Smooth muscle cell of the coronary artery (primary cell): ENCODE measurements at places on chromosomes 2 and 18. TPM values are rescaled to one million over a fixed set of nuclear protein-coding genes. Genes with fewer than 3 reads are reported as not detected.

The E2F6 gene
- total RNA-seq = 5.5 and 8.0 TPM in 2 replicates

The EPHA4 gene
- 1.4 and 7.1 TPM in 2 replicates for total RNA-seq

The MRPS5 gene
- 46.9 and 88.3 TPM in 2 replicates for total RNA-seq

The RNF125 gene
- total RNA-seq = 0.08 and 0.35 TPM in 2 replicates

The ARHGAP15 gene
- total RNA-seq = not detected in 2 replicates

The LAMA3 gene
- 0.60 and 17.4 TPM in 2 replicates for total RNA-seq

The PSMA8 gene
- not detected in 2 replicates for total RNA-seq

The ACMSD gene
- not detected in 2 replicates for total RNA-seq

The C2orf66 gene
- total RNA-seq = 0.08 TPM in 1 of 2 replicates, not detected in the other

The RNASEH1 gene
- 23.1 and 34.1 TPM in 2 replicates for total RNA-seq

The GALNT14 gene
- total RNA-seq = 0.08 and 0.12 TPM in 2 replicates

The LRRFIP1 gene
- 41.5 and 68.3 TPM in 2 replicates for total RNA-seq

The DSC2 gene
- total RNA-seq = 0.23 TPM in 1 of 2 replicates, not detected in the other

The RAD51AP2 gene
- total RNA-seq = under 0.01 TPM in 1 of 2 replicates, not detected in the other

The SLC4A5 gene
- 0.08 TPM in 1 of 2 replicates, not detected in the other for total RNA-seq

The LYG2 gene
- total RNA-seq = not detected in 2 replicates

The MTA3 gene
- 20.6 and 23.6 TPM in 2 replicates for total RNA-seq

The TMEM182 gene
- total RNA-seq = 0.94 and 1.9 TPM in 2 replicates

The ALKAL2 gene
- not detected in 2 replicates for total RNA-seq

The TLX2 gene
- total RNA-seq = not detected in 2 replicates

The GREB1 gene
- 0.15 and 2.1 TPM in 2 replicates for total RNA-seq

The L3MBTL4 gene
- under 0.01 TPM in 1 of 2 replicates, not detected in the other for total RNA-seq

The SERPINB3 gene
- 2.3 TPM in 1 of 2 replicates, not detected in the other for total RNA-seq

The ADNP2 gene
- 4.8 and 10.6 TPM in 2 replicates for total RNA-seq

The LBX2 gene
- total RNA-seq = 0.30 and 0.94 TPM in 2 replicates

The LRP1B gene
- 0.12 TPM in 1 of 2 replicates, not detected in the other for total RNA-seq

The SKOR2 gene
- not detected in 2 replicates for total RNA-seq

The RUFY4 gene
- total RNA-seq = 0.08 TPM in 1 of 2 replicates, not detected in the other

The BCL11A gene
- total RNA-seq = 0.08 and 0.12 TPM in 2 replicates

The NEU4 gene
- not detected in 2 replicates for total RNA-seq

The FOXD4L1 gene
- under 0.01 and 0.12 TPM in 2 replicates for total RNA-seq

The ANO7 gene
- total RNA-seq = 0.12 and 0.23 TPM in 2 replicates

The YPEL5 gene
- 92.4 and 219 TPM in 2 replicates for total RNA-seq
